ENCODE measurements at places on chromosomes 7 and 10.

DNA sequence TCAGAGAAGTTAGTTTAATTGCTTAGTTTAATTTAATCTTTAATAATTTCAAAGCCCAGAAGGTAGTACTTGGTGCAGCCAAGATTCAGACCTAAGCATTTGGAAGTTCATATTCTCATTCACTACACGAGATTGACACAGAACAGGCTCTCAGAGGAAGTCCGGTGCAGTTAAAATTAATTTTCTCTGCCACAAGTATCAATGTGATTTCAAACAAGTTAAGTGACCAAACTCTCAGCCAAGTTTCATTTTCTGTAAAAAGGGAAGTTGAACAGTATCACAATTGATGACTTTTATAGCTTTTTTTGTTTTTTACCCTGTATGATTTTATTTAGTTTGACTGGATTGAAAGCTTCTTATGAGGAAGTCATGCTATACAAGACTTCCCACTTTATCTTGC is 1494.9 kb upstream of the LRRTM3 start:
- no peak for DNase-seq

- no peak for DNase-seq
Observed at GRCh38 chr10:13115832-13116803, 16.2 kb downstream of the OPTN start.

DNA sequence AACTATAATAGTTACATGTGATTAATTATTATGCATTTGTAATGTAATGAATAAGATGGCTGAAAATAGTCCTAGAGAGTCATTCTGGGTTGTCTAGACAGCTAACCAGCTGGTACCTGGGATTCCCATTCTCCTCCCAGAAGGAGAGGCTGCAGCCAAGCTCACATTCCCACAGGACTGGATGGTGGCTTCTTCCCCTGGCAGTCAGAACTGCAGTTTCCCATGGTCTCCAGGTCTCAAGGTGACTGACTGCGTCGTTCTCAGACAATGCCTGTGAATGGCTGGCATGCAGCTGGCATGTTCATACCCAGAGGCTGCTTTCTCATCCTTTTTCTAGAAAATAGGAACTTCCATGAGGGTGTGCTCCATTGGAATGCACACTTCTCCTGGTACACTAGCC is 21.3 kb downstream of the TAS2R16 start:
- DNase-seq: no peak

DNA sequence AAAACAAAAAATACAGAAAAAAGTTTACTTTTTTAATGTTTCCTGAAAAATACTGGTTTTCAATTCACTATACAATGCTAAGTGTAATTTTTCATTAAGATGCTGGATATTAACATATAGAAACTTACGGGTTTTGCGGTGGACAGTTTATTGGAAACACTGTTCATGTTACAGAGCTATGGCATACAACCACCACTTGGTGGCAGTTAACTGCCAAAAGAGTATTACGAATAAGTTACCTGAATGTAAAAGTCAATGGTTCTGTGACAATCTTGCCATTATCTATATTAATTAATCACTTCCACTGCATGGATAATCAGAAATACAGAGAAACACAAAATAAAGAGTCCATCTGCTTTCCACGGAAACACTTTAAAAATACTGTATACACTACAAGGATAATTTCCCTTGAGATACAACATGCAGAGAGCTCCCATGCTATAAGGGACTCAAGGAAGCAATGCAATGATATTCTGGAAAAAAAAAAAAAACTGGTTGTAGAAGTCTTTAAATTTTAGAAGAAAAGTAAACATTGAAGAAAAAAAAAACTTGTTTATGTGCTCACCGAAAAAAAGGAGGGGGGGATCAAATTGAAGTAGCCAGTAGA is 97.0 kb downstream of the TPK1 start:
- no peak for DNase-seq

DNA sequence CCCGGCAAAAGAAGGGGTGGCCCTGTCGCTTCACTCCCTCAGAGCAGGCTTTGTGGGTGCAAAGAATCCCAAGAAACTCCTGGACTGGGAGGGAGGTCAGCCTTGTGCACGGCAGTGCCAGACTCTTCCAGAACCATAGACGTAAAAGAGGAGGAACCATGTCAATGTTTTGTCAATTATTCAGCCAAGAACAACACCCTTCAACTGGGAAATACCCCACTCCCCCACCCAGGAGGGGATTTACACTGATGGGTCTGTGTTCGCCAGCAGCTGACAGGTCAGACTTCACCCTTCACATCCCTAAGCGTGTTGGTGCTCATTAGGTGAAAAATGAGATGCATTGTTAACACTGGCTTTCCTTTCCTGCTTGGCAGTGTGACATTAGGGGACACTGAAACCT is 116.8 kb upstream of the BMPER start:
- no peak for DNase-seq

GRCh38 chr7:117854186-117854585 is 19.1 kb downstream of the CTTNBP2 start:
- DNase-seq: no peak

DNA sequence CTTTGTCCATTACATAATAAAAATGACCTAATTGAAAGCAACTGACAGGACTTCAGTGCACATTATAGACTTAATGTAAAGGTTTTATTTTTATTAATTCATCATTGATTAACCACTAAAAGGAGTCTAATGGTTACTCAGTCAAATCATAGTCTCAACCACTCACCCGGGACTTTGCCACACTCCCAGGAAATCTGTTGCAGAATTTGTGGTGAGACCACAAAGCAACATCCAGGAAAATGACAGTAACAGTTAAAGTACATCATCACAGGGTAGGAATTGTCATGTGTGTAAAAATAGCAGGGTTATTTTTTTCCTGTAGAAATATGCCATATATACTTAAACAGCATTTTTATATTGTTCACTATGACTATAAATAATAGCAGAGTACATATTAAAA is 6.3 kb upstream of the HGF start:
- no peak for DNase-seq

DNA sequence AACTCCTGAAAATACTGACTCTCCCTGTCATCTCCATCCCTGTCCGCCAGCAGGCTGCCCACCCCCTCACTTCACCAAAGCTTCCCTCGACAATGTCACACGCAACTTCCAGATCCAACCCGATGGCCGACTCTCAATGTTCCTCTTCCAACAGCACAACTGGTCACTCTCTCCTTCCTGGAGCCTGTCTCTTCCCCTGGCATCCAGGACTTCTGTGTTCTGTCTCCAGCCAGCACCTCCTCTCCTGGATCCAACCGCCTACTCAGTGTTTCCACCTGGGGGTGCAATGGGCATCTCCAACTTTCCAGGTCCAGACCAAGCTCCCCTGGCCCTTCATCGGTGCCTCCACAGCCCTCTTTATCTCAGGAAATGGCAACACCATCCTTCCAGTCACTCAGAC is 8.6 kb downstream of the CPA5 start:
- DNase-seq: no peak

DNA sequence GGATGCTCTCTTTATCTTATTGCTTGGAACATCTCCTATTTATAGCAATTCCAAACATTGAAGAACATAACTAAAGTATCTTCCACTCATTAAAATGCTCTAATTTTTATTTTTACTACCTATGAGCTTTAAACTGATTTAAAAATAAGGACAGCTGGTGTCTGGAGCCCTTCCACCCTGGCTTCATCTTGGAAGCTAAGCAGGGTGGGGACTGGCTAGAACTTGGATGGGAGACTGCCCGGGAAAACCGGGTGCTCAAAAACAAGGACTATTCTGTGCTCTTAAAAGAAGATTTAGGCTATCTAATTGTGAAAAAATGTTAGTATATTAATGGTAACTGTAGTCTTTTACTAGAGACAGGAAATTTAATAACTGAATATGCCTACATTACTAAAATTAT is 69.2 kb downstream of the ARMC3 start:
- DNase-seq: no peak

DNA sequence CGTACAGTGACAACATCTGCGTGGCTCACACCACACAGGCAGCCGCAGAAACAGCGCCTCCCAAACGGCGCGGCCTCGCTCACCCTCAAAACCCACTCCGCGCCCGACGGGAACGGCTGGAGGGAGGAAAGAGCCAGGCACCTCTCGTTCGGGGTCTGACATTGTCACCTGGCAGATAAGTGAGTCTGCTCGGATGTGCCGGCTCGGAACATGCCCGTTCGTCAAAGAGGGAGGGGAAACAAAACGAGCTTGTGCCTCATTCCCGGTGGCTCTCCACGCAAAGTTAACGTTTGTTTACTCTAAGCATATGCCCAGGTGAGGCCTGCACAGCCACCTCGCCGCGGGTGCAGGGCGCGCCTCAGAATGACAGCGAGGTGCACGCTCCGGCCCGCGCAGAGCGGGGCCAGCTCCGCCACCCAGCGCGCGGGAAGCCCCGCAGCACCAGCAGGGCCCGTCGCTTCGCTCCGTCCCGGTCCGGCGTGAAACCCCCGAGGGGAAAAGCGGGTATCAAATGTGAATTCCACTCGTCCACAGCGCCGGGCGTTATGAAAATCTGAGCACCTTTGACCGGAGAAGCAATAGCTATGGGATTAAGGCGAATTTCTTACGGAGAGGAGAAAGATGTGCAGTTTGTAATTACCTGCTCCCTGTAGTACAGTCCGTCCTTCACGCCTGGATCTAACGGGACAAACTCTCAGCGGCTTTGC is 13.1 kb downstream of the CNPY1 start:
- peak; percentile 80 for DNase-seq

- DNase-seq: no peak
Observed at GRCh38 chr10:65501259-65501658, 1424.6 kb upstream of the LRRTM3 start.

GRCh38 chr10:22479419-22479818 is 134.1 kb downstream of the SPAG6 start:
- no peak for DNase-seq

- DNase-seq: no peak
Observed at GRCh38 chr10:26464632-26465280, 26.6 kb downstream of the APBB1IP start.

DNA sequence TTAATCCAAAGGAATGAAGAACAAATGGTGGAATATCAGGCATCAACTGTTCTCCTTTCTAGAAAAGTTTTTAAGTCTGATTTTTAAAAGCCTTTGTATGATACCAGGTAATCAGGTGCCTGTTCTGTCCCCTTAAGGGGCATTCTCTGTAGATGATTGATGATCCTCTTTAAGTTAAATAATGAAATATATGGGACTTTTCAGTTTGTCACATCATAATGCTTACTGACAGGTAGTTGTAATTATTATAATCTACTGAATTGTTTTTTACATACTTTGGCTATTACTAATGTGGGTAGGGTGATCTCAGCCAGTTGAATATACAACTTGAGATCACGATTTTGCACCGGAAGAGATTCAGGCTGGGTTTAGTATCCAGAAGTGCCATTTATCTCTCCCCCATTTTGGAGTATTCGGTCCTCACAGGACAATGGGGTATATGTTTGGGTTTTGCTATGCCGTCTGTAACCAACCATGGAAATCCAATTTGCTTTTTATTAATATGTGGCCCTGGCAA is 330.2 kb downstream of the BICC1 start:
- DNase-seq: no peak

DNA sequence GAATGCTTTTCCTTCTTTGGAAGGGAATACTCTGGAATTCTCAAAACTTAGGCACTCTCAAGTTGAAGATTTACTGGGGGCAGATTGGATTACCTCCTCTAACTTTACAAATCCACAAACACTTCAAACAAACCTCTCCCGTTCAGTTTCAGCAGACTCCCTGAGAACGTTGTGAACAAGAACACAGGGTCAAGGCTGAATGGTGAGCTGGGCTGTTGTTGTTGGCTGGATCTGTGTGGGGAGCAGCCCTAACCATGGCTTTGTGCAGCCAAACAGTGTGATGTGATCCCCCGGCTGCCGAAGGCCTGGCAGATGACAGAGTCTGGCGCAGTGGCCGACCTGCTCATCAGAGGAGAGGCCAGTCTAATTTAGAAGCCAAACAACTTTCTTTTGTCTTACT is 93.1 kb downstream of the BMPER start:
- no peak for DNase-seq

- DNase-seq: no peak
Observed at GRCh38 chr10:130227883-130228282, 91.7 kb downstream of the GLRX3 start.

- DNase-seq: no peak
Observed at GRCh38 chr7:22252016-22252415, 104.9 kb downstream of the RAPGEF5 start.

- DNase-seq: no peak
Observed at GRCh38 chr10:68032113-68032512, 43.0 kb downstream of the HERC4 start.

GRCh38 chr7:127534636-127535035 is 50.8 kb downstream of the GCC1 start:
- no peak for DNase-seq

- peak; percentile 80 for DNase-seq
Observed at GRCh38 chr10:101095550-101096213, 33.9 kb downstream of the KAZALD1 start.

DNA sequence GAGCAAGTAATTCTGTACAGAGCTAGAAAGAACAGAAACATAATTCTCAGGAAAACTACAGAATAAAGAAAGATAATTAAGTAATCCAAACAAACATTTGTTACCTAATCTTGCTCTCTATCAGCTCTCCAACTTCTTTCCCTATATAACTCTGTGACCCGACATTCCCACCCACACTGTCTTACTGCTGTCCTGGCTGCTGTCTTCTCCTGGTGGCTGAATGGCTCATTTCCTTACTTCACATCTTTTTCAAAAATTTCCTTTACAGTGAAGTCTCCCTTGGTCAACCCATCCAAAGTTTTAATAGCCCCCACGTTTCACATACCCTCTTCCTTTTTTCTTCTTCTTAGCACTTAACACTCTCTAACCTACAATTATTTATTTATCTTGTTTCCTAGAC is 64.0 kb downstream of the HYCC1 start:
- DNase-seq: no peak

DNA sequence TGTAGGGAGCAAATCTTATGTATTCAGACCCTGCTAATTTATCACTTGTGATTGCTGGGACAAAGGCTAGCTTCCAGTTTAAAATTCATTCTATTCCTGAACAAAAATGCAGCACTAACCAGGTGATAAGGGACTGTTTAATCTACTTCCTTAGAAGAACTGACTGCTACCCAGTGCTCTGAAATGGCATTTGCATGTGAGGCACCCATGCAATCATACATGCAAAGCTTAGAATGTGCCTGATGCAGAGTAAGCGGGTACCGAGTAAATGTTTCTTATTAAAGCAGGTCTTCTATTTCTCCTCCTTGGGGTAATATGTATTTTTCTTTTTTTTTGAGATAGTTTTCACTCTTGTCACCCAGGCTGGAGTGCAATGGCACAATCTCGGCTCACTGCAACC is 54.5 kb downstream of the NEURL1 start:
- DNase-seq: no peak

GRCh38 chr10:132810141-132810806 is 24.3 kb upstream of the NKX6-2 start:
- no peak for DNase-seq

DNA sequence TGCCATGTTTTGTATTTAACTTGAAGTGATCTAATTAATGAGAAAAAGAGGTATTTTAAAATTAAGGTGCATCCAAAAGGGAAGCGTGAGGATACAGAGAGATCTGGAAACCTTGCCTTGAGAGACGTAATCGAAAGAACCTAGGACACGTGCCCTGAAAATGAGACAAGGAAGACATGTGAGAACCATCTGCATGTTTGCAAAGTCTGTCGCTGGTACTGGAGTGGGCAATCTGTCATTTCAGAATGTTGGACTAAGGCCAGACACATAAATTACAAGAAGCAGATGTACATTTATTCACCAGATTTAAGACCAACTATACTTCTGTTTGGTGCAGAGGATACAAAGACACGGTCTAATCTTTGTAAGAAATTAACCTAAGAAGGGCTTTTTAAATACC is 9.2 kb downstream of the AGR2 start:
- DNase-seq: no peak
